CD8-positive, alpha-beta memory T cell (primary cell): ENCODE measurements at places on chromosomes 5 and 9. TPM values are rescaled to one million over a fixed set of nuclear protein-coding genes. Genes with fewer than 3 reads are reported as not detected.

DNA sequence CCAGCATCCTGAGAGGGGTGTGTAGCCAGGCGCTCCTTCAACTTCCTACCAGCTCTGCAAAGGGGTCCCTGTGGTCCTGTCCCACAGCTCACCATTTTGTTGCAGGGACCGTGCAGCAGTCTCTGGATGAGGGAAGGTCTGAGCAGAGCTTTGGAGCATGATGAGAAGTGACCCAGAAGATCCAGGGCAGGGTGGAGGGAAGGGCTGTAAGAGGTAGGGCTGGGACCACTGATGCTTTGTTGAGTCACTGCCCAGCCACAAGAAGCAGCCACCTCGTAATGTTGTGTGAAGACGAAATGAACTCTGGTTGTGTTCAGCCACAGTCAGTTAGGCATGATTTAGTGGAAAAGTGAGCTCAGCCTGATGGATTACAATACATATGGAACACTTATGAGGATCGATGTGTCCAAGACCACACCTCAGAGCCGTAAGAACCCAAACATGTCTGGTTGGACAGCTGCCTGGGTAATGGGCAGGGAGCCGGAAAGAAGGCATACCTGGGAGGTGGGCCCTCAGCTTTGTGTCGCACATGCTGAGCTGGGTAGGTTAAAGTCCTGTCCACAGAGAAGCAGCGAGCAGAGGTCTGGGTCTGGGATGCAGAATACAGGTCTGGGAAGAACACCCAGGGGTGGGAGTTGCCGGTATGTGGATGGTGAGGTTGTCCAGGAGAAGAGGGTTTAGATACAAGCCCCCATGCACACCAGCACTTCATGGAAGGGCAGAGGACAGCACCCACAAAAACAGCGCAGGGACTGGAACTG, 250.1 kb downstream of the GADD45G start:
- DNase-seq = no peak

DNA sequence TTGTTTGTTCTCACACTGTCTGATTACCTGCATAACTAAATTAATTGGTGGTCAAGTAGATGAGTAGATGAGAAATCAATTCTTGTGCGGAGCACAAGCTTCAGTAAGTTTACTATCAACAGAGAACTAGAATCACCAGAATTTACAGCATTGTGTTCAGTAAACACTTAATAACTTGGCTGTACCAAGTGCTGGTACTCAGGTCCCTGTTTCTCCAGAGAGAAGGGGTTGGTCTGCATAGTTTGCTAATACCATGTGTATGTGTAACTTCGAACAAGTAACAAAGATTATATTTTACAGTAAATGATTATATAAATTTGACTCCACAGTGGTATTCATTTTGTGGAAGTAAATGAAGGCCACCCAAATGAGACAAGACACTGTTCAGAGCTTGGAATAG, 146.3 kb downstream of the PCSK5 start:
- DNase-seq = no peak

Gene INSL4
- polyA plus RNA-seq = not detected

- DNase-seq = no peak
Observed at GRCh38 chr9:86655147-86655546, 292.2 kb downstream of the GAS1 start.

DNA sequence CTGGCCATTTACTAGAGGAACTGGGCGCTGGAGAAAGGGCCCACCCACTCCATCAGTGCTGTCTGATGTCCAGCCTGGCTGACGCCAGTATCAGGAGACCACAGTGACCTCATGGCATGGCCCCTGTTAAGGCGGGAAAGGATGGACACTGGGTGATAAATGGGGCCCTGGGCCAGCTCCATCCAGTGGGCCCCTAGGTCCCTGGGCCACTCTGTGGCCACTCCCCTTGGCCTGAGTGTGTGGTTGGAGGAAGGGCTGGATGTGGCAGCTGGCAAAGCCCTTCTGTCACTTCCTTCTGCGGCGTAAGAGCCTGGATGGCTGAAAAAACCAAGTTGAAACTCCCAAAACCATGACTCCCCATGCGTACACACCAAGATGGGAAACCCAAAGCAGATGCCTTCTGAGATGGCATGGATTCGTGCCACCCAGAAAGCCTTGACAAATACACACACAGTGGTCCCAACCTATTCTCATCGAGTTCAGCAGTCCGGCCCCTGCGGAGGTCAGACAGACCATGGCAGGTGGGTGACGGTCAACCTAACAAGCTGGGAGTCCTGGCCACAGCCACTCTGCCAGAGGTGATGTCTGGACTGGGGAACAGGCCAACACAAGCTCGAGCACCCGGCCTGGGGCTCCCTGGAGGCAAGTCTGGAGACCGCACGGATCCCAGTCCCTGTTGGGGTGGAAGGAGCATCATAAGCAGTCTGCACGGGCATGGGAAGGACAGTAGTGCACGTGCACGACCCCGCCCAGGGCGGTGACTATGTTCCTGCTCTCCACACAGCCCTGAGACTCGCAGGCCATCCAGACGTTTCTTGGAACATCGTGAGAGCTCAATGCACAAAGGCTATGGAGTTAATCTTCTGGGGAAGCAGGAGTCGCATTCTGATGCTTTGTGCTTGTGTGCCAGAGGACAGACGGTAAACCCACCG, 45.2 kb upstream of the NOTCH1 start:
- DNase-seq = no peak

DNA sequence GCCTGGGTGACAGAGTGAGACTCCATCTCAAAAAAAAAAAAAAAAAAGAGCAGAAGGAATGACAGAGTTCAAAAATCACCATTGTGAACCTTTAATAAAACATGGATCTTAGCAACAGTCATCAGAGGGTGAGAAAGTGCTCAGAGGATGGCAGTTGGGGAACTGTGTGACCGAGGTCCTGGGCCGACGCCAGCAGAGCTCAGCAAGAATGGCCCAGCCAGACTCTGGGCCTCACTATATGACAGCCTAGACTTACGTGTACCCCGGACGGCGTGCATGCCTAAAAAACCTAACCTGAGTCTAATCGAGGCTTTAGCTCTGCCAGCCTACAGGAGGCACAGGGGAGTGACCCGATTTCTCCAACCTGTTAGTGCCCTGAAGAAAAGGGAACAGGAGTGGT, 64.3 kb downstream of the MVB12B start:
- DNase-seq = no peak

DNA sequence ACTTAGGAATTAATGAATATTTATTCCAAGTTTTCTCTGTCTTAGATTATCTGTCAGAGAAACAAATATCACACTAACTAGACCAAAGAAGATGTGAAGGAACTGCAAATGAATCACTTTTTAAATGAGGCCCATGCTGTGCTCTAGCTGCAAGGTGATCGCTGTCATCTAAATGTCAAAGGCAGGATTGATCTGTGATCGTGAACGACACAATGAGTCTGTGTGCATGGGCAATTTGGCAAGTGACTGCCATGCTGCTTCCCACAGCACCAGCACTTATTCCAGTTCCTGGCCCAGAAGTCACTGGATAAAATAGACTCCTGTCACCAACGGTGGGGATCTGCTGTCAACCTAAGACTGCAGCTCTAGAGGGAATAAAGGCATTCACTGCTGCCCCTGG, 141.2 kb downstream of the TRIM36 start:
- no peak for DNase-seq

Gene DNAJC21
- 31.0 TPM for polyA plus RNA-seq

GRCh38 chr5:2739360-2740050, 12.0 kb downstream of the IRX2 start:
- no peak for DNase-seq

Gene PLEKHG4B
- polyA plus RNA-seq = not detected

DNA sequence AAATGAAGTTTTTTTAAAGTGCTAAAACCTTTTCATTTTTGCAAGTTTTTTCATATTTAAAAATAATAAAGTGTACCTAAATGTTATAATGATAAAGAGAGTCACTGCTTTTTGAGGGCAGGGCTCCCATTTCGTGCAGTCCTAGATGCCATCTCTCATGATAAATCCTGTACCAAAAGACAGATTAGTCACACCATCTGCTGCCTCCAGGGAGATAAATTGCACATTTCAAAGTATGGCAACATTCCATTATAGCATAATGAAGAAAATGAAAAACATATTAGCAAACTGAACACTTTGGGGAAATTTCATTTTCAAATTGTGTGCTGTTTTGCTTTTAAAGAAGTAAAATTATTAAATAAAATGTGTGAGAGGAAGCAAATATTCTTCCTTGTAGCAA, 257.2 kb downstream of the KIAA0825 start:
- DNase-seq = no peak

Gene FLT4
- 12.7 TPM for polyA plus RNA-seq

DNA sequence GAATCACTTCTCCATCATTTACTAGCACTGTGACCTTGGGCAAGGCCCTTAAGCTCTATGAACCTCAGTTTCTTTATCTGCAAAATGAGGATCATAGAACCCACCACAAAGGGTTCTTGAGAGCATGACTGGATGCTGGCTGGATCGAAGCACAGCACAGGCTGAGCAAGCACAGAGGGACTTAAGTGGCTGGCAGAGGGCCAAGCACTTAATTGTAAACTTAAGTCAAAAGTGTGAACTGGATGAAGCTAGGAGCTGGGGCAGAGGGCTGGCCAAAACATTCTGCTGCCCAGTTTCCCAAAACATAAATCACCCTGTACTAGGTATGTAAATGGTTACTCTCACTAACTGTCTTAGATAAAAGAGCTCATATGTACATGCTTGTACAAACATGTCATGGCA, 112.3 kb upstream of the WWC1 start:
- no peak for DNase-seq

GRCh38 chr9:33372900-33373299, 29.5 kb downstream of the AQP7 start:
- DNase-seq = no peak

DNA sequence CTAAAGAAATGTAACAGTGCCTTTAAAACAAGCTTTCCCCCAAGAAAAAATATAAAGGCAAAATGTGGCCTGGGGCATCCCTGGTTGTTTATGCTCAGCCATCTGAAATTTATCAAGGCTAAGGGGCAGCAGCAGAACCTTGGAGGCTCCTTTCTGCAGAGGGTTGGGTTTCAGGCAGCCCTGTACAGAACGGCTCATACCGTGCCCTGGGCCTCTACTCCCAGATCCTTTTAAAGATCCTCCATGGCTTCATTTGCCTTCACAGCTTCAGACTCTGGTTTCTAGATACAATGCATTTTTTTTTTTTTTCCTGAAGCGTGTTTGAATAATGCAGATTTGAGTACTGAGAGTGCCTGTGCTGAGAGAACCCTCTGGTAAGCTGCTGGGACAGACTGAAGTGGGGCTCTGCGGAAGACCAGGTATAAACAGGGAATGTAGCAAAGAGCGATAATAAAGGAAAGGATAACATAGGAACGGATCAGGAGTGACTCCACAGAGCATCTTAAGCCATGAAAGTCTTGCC, 172.7 kb downstream of the DIRAS2 start:
- no peak for DNase-seq

DNA sequence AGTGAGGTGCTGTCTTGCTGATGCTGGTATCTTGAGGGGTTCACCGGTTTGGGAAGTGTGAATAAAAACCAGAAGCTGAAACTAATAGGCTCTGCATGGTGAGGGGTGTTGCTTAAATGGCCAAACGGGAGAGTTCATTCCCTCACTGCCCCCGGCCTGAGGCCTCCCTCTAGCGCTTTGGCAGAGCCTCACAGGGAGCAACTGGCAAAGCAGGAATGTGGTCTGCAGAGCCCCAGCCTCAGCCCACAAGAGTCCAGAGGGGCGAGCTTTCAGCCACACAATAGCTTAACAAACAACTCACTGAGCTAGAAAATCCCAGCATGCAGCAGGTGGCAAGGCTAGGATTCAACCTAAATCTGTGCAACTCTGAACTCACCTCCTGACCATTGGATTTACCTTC, 234.8 kb downstream of the MED10 start:
- no peak for DNase-seq

DNA sequence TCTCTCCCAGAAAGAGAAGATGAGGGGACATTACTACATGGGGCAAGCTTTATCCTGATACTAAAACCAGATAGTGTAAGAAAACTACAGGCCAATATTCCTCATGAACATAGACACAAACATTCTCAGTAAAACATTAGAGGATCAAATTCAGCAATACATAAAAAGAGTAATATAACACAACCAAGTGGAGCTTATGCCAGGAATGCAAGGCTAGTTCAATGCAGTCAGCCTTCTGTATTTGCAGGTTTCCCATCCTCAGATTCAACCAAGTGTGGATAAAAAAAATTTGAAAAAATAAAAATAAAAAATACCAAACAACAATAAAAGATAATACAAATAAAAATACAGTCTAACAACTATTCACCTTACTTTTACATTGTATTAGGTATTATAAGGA, 31.3 kb downstream of the CCDC69 start:
- DNase-seq = no peak

DNA sequence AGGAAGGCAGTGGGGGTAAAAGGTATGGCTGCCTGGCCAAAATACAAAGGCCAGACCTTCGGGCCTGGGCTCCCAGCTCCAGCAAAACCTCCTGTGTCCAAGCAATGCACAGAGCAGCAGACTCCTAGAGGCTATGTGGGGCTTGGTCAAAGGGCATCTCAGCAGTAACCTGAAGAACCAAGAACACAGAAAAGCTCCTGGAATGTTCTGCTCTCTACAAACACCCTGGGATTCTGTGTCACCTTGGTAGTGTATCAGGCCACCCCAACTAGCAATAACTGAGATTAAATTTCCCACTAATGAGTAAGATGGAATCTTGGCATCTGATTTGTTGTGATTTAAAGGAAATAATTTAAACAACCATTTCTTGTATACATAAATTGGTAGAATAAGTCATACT, 158.6 kb downstream of the GLIS3 start:
- no peak for DNase-seq

GRCh38 chr9:24438876-24439275, 106.8 kb downstream of the IZUMO3 start:
- no peak for DNase-seq

Gene HMCN2
- polyA plus RNA-seq = not detected
